T-helper 1 cell (primary cell): ENCODE measurements at places on chromosomes 4 and X.

- no peak for DNase-seq
Observed at GRCh38 chr4:108833046-108833445, 70.2 kb upstream of the ETNPPL start.

- no peak for DNase-seq
Observed at GRCh38 chrX:130025256-130025655, 42.8 kb downstream of the BCORL1 start.

- DNase-seq, result no peak
Observed at GRCh38 chr4:2574863-2575262, 38.4 kb downstream of the FAM193A start.

- DNase-seq, result no peak
Observed at GRCh38 chr4:71635139-71635748, 148.6 kb downstream of the GC start.

DNA sequence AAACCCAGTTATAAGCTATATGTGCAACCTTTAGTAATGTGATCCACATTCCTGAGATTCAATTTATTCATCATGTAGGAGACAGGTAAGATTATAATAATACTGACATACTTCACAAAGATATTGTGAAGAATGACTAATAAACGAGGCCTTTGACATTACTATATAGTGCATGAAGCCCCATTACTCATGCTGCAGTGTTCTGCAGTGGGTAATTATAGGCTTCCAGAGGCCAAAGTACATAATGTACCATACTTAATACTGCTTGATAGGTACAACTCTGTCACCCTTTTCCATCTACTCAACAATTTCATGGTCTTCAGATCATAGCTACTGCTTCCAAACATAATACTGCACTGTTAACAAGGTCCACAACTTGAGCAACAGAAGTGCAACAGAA lies 68.9 kb downstream of the COL25A1 start:
- no peak for DNase-seq

GRCh38 chr4:101229116-101229515 lies 118.2 kb downstream of the PPP3CA start:
- no peak for DNase-seq

- no peak for DNase-seq
Observed at GRCh38 chrX:96002431-96002830, 682.2 kb upstream of the DIAPH2 start.

GRCh38 chrX:17596546-17597205 lies 140.6 kb upstream of the SCML1 start:
- no peak for DNase-seq

GRCh38 chrX:70433848-70434351 lies 10.7 kb upstream of the DLG3 start:
- peak; percentile 69 for DNase-seq

DNA sequence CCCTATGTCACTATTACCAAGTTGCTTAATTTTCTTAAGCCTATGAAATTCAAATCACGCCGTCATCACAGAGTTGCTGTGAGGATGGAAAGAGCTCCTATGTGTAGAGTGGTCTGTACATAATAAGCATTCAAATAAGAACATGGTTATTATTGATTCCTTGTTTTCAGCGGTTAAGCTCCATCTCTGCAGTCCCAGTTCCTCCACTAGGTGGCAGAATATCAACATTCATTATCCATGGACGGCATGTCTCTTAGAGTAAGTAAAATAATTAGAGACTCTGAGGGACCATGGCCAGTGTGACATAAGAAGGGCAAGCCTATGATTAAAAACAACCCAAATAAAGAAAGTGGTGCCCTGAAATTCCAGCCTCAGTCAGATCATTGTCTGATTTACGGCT lies 132.5 kb upstream of the NHS start:
- peak; percentile 3 for DNase-seq

- DNase-seq, result no peak
Observed at GRCh38 chr4:91471280-91471679, 832.5 kb upstream of the GRID2 start.

GRCh38 chr4:38131371-38132091 lies 171.3 kb downstream of the PTTG2 start:
- peak; percentile 61 for DNase-seq

DNA sequence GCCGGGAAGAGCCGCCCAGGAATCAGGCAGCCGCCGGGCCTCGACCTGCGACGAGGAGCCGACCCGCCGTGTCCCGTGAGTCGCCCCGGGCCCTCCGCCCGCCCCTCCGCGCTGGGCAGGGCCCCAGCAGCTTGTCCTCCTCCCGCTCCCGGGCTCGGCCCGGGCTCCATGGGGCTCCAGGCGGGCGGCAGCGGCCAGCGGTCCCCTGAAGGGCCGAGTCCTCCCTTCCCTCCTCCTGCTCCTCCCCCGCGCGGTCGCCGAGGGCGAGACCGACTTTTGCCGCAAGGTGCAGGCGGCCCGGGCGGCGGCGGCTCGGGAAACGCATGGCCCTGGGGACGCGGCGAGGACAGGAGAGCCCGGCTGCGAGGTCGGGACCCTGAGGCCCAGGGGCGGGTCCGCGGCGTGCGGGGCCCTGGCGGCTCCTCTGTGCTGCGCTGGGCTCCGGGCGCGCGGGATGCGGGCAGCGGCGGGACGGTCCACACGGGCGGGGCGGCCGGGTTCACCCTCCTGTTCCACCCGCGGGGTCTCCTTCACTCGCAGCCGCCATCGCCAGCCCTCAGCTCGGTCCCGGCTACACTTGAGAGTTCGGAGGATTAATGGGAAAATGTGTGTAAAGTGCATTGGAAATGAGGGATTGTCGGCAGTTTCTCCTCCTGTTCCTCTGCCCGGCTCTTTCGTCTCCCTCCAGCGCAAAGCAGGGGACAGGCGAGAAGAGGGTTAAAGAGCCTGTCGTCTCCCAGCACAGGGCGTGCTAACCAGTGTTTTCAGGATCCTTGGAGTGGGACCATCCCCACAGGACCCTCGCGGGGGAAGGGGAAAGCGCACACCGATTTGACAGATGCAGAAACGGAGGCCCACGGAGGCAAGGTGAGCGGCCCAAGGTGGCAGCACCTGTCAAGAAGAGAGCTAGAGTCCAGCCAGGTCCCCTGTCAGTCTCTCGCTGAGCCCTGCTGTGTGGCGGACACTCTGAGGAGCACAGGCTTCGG lies 16.6 kb upstream of the ZNF718 start:
- DNase-seq, result no peak

DNA sequence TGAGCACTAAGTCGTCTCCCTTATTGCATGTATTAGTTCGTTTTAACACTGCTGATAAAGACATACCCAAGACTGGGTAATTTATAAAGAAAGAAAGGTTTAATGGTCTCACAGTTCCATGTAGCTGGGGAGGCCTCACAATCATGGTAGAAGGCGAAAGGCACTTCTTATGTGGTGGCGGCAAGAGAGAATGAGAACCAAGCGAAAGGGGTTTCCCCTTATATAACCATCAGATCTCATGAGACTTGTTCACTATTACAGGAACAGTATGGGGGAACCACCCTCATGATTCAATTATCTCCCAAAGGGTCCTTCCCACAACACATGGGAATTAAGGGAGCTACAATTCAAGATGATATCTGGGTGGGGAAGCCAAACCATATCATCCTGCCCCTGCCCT lies 85.1 kb downstream of the LINC00632 start:
- no peak for DNase-seq

DNA sequence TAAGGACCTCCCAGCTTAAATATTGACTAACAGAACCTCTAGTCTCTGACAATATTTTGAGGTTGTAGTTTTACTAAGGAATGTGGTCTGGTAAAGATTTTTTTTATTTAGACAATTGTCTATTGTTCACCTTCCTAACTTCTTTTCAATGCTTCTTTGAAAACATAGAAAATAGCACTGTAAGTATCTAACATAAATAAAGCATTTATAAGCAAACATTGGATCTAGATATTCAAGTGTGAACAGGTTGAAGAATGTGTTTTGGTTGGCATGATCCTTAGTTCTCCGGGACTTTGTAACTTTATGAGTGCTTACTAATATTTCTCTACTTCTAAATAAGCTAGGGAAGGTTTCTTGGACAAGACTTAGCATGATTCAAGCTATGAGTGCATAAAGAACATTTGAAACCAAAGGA lies 285.4 kb upstream of the ARSJ start:
- DNase-seq, result no peak

GRCh38 chr4:154230091-154230490 lies 261.5 kb downstream of the DCHS2 start:
- DNase-seq, result no peak

DNA sequence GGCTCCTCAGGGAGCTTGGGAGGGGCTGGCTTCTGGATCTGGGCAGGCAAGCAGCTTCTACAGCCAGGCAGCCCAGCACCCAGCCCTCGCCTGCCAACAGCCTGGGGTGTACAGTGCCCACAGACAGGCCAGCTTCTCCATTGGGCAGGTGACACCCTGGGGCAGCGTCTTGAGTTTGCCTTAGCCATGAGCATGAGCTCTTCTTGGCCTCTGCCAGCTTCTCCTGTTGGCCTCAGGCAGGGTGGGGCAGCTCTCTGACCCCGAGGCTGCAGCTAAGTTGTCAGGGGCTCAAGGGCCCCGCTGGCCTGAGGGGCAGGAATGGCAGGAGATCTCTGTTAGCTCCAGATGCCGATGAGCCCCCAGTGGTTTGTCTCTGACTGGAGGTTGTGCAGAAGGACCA lies 7.8 kb upstream of the CNGA2 start:
- no peak for DNase-seq

DNA sequence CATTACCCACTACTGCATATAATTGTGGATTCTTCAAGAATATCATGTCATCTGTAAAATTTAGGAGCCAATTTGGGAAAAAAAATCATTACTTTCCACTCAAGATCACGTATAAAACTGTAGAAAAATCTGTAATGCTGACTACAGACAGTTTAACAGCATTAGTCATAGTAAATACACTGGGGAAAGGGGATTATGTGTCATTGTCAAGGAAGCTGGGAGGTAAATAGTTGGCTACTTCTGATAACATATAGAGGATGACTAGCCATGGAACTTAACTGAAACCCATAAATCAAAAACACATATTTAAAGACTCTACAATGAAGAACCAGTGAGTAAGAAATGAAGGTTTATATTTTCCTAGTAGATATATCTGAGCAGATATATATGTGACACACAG lies 1666.4 kb upstream of the IGFBP7 start:
- no peak for DNase-seq

DNA sequence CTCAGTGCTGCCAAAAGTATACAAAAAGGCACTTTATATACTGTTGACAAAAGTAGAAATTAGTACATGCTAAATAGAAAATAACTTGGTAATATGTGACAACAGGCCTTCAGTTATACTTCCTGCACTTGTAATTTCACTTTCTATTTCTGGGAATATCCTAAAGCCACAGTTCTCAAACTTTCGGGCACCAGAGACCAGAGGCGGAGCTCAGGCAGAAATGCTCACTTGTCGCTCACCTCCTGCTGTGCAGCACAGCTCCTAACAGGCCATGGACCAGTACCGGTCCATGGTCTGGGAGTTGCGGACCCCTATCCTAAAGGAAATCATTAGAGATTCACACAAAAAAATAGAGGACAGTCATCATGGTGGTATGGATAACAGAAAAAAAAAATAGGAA lies 25.7 kb downstream of the ACSL4 start:
- DNase-seq, result no peak
